ENCODE measurements at places on chromosomes 3 and 15.

GRCh38 chr3:112085735-112086075, 484 bp upstream of the C3orf52 start:
- no peak for DNase-seq

- no peak for DNase-seq
Observed at GRCh38 chr3:111691293-111691909, 96.3 kb upstream of the ZBED2 start.

- no peak for DNase-seq
Observed at GRCh38 chr15:41653760-41654159, 6.4 kb upstream of the MGA start.

- DNase-seq = no peak
Observed at GRCh38 chr3:139679220-139679775, 1.5 kb upstream of the NMNAT3 start.

GRCh38 chr3:69092030-69092516, 7.3 kb downstream of the ARL6IP5 start:
- DNase-seq = no peak

- no peak for DNase-seq
Observed at GRCh38 chr15:74502301-74502700, 38.7 kb upstream of the ARID3B start.

- DNase-seq = no peak
Observed at GRCh38 chr15:42577514-42578031, 2.2 kb downstream of the STARD9 start.

DNA sequence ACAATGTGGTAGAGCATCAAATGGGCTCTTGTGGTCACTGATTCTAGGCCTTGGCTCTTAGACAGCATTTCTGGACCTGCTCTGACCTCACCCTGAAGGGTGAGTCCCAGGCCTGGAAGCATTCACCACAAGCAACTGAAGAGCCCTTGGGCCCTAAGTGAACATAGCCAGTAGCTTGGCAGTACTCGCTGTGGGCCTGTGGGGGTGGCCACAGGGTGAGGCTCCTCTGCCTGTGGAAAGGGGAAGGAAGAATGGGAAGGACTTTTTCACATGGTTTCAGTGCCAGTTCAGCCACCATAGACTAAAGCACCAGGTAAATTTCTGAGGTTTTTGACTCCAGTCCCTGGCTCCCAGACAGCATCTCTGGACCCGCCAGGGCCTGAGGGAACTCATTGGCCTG, 5.1 kb upstream of the ZSCAN2 start:
- no peak for DNase-seq

DNA sequence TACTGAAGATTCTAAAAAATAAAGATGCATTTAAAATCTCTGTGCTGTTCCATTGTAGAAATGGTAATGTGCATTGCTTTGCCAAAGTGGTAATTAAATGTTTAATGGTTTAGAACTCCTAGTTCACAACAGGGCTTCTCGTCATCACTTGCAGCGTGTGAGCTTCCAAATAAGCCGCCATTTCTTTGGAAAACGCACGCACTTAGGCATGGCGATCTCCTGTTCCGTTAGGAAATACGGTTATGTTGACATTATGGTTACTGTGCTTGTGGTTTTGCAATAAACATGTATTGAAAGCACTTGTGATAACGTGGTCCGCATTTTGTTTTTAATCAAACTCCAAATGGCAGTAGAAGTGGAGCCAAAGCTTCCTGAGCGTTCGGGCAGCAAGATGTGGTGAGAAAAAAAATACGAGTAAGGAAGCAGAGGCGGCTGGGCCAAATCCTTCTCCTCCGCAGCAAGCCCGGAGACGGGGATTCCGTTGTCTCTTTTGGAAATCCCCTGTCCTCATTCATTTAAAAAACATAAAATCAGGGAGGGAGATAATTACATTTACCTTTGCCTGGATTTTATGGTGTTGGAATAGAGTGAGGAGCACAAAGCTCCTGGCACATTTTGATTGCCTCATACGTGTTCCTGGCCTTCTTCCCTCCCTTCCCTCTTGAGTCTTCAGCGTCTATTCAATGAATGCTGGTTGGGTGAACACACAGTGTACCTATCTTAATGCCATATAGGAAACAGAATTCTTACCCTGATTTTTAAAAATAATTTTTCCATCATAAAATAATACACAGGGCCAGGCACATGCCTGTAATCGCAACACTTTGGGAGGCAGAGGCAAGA, 97.5 kb downstream of the SLC49A4 start:
- DNase-seq = no peak

- no peak for DNase-seq
Observed at GRCh38 chr15:75063338-75063737, 39.9 kb downstream of the PPCDC start.

DNA sequence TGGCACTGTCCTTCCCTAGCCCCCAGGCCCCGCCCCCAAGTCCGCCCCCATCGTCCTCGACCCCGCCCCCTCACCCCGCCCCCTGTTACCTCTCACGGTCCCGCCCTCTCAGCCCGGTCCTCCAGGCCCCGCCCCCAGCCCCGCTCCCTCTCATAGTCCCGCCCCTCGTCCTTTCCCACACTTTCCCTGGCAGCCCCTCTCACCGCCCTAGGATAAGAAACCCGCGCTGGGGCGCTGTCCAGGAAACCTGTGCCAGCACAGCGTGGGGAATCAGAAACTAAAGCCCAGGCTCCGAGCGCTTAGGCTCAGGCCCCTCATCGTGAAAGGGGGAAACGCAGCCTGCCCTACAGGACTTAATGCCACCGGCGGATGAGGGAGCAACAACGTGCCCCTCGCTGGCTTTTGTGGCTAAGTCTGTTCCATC, 20.9 kb downstream of the TRPM1 start:
- DNase-seq = no peak

DNA sequence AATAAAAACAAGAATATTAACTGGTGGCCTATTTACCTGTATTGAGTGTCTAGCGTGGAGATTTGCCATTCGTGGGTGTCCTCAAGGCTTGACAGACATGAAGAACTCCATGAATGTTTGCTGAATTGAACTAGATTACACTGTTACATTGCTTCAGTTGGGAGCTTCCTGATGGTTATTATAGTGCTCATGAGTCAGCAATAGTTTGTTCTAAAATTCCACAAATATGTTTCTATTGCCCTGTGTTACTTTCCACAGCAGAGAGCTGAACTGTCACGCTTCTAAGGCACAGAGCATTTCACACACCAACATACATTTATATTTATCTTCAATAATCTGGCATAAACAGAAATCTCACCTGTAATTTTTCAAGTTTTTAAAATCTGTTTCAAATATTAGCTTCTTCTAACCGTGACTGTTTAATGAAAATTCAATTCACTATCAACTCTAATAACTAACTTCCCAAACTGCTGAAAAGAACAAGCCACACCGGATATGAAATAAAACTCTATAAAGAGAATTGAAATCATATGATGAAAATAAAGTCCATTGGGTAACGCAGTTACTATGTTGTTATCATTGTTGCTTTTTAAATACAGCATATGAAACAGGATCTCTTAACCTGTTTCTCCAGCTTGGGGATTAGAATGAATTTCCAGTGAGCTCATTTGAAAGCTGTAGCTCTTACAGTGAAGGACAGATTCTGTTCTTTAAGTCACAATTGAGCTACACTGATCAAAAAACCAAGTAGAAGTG, 61.2 kb upstream of the MCF2L2 start:
- no peak for DNase-seq

DNA sequence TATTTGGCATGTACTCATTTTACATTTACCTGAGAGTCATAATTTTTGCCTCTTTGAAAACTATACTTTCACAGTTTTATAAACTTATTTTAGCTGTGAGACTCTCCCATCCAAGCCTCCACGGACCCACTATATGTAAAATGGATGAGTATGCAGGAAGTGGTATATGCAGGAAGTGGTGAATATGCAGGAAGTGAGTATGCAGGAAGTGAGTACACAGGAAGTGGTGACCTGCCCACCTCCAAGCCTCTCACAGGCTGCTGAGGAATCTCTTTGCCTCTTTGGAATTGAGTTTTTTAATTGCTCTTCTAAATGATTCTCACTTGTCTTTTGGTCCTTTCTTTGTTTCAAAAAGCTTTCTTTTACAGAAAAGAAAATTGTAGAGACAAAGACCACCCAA, 85.2 kb downstream of the KBTBD8 start:
- no peak for DNase-seq

GRCh38 chr15:50180582-50180981, 1.4 kb upstream of the SLC27A2 start:
- no peak for DNase-seq

DNA sequence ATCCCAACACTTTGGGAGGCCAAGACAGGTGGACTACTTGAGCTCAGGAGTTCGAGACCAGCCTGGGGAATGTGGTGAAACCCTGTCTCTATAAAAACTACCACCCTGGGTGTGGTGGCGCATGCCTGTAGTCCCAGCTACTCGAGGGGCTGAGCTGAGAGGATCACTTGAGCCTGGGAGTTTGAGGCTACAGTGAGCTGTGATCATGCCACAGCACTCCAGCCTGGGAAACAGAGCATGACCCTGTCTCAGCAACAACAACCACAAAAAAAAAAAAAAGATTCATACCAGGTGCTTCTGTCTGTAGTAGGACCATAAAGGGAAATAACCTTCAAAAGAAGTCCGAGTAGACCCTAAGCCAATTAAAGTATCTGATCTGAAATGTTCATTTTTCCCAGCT, 94.5 kb downstream of the SERPINI1 start:
- DNase-seq = no peak

DNA sequence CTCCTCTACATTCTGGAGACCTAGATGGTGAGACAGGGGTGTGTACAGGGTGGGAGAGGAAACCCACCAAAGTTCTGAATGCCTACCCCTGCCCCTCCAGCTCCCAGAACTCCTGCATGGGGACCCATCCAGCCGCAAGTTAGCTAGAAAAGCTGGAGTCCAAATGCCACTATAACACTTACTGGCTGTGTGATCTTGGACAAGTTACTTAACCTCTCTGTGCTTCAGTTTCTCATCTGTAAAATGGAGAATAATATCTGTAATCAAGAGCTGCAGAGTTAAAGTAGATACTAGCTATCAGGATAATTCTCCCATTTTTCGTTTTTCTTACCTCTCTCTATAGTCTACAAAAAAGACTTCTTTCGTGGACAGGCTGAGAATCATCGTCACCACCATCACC, 63.4 kb downstream of the ADCY5 start:
- DNase-seq = no peak

- DNase-seq = no peak
Observed at GRCh38 chr3:69174871-69175737, 52.7 kb upstream of the LMOD3 start.

DNA sequence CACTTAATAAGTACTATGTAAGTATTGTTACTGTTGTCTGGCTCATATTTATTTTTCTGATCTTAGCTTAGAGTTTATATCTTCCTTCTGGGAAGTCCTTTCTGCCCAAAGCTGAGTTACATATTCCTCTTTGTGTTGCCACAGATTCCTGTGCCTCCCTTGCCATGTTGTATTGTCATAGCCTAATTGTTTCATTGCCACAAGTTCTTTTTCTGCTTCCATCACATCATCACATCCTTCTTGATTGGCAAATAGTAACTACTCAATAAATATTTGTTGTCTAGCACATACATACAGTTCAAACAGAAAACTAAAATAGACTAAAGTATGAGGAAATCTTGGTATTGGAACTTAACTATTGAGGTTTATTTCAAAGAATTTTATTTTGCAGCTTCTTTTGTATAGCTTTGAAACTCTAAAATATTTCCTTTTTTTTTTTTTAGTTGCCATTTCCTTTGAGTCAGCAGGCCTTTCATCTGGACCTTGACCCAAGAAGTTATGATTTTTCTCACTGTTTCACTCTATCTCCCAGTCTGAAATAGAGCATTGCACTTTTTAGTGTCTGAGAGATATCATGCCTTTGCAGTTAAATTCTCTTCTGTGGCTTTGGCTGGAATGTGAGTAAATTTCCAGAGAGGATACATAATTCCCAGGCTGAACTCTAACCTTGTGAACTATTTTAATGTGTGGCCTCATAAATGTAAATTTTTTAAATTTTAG, 98.2 kb downstream of the ZNF609 start:
- no peak for DNase-seq

DNA sequence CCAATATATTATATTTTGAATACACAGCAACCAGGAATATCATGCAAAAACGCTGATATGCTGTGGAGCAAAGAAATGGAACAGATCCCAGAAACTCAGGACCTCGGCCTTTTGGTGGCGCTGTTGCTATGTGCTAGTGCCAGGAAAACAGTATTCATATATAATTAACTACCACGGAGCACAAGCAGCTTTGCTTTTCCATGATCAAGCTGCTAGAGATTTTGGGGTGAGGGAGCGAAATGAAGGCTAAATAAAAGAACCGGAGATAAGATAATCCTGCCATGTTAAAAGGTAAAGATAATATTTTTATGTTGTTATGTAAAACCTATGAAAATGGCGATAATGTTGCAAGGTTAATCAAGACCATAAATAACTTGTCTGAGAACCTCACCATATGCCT, 157.7 kb upstream of the FAM3D start:
- DNase-seq = no peak

- DNase-seq = no peak
Observed at GRCh38 chr3:195558602-195559001, 15.5 kb upstream of the PPP1R2 start.

GRCh38 chr3:102936511-102937045, 501.8 kb downstream of the ZPLD1 start:
- DNase-seq = no peak

GRCh38 chr15:81091889-81092558, 42.0 kb upstream of the CFAP161 start:
- peak; percentile 45 for DNase-seq

DNA sequence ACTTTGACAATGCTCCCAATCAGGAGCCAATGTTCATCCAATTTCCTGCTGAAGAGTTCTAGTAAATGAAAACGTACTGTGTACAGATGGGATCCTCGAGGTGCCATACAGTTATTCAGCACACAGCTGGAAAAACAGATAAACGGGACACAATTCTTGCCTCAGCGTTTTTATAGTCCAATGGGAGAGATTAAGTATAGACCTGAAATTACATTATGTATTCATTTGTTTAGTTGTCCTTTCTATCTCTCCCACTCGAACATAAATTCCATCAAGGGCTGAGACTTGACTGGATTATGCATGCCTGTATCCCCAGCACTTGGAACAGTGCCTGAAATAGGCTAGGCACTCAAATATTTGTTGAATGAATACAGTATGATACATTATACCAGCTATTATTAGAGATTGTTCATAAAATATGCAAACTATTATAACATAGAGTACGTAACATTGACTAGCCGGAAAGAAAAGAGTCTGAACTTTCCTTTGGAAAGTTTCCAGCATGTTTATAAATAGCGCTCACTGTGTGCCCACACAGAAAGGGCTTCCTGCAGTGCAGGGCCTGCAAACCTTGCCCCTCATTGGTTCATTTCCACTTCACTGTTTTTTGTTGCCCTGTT, 27.4 kb upstream of the SNTN start:
- DNase-seq = no peak

DNA sequence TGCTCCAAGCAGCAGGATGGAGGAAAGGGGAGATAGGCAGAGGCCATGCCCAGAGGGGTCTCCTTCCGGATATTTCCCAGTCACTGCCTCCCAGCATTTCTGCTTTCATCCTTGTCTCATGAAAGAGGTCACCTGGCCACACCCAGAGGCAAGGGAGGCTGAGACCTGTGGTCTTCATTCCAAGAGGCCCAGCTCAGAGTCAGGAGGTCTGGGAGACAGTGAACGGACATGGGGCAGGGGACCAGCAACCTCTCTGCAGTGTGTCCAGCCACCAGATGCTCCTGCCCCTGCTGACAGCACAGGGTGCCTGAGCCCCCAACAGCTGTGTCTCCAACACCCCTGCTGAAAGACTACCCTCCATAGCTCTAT, 111.2 kb downstream of the CHSY1 start:
- no peak for DNase-seq

Data from Panc1 (cell line).